ENCODE measurements at places on chromosomes 5 and 9.

DNA sequence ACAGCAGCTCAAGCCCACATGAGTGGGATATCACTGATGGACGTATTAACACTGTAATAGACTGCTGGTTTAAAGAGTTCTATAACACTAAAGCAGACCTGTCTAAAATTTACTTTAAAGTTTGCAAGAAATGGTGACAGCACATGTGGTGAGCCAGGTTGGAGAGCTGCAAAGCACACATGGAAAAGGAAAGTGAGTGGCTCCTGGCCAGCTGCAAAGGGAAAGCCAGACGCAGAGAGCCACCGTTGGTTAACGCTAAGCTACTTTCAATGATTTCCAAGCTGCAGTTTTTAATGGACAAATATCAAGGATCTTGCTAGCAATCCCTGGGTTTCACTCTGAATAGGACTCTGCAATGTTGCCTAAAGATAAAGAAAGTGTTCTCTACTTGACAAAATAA lies 89.9 kb downstream of the CTNND2 start:
- DNase-seq, result no peak

GRCh38 chr9:136297016-136297691 lies 6.7 kb downstream of the CCDC187 start:
- peak; percentile 77 for DNase-seq

DNA sequence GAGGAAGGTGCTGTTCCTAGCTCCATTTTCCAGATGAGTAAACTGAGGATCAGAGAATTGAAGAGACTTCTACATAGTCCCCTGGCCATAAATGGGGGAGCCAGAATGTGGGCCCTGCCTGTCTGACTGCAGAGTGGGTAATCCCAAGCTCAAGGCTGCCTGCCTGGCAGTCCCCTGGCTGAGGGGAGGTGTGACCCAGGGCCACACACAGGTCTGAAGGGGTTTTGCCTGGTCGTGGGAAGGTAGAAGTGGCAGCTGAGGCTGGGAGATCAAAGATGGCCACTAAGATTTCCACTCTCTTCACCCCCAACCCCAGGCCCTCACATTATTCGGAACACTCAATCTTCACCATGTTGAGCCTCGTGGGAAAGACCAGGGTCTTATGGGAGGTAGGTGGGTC lies 176.3 kb downstream of the MACROH2A1 start:
- DNase-seq, result no peak

GRCh38 chr9:85276741-85277140 lies 465.0 kb downstream of the AGTPBP1 start:
- DNase-seq, result no peak

GRCh38 chr9:69237702-69238295 lies 63.7 kb downstream of the TJP2 start:
- DNase-seq, result no peak

GRCh38 chr5:170937072-170937471 lies 75.3 kb downstream of the RANBP17 start:
- no peak for DNase-seq

- DNase-seq, result no peak
These were observed 172.1 kb downstream of the PPP2R2B start for GRCh38 chr5:146706321-146706972.

DNA sequence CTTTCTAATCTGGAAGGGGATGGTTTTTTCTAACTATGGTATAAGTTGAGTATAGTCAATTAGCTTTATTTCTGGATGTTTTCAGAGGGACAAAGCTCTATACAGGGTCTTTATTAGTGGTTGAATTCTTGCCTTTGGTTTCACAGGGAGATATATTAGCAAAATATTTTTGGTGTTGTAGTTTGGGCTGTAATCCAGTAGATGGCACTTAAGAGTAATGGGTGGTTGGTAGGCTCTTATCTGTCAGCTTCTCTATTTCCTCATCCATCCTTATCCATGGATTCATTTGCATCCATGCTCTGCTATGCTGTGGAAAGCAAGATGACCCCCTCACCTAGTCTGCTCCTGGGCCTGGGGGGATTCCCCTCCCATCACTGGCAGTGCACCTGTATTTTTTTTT lies 363.6 kb upstream of the CYLC2 start:
- DNase-seq, result no peak

DNA sequence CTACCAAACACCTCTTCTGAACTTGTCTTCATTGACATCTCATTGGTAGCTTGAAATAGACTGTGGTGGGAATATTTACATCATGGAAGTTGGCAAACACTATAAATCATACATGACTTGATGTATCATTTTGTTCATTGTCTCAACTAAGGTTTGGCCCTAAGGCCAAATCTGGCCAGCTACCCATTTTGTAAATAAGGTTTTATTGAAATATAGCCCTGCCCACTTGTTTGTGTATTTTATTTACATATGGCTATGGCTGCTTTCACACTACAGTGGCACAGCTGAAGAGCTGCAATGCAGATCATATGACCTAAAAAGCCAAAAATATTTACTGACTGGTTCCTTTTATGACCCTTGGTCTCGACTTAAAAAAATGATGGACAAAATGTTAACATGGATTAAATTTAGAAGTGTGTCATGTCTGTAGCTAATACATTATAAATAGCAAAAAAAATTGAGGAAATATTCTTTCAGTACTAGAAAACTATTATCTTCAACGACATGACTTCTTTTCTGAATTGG lies 22.1 kb downstream of the FAM240B start:
- DNase-seq, result no peak

- DNase-seq, result no peak
These were observed 33.8 kb downstream of the SLC9A3 start for GRCh38 chr5:490116-491106.

GRCh38 chr5:36696059-36696673 lies 89.8 kb downstream of the SLC1A3 start:
- DNase-seq, result no peak

- DNase-seq, result peak; percentile 16
These were observed 123.7 kb downstream of the RANBP17 start for GRCh38 chr5:170985486-170985885.

GRCh38 chr9:97473717-97474116 lies 27.7 kb upstream of the TMOD1 start:
- no peak for DNase-seq

DNA sequence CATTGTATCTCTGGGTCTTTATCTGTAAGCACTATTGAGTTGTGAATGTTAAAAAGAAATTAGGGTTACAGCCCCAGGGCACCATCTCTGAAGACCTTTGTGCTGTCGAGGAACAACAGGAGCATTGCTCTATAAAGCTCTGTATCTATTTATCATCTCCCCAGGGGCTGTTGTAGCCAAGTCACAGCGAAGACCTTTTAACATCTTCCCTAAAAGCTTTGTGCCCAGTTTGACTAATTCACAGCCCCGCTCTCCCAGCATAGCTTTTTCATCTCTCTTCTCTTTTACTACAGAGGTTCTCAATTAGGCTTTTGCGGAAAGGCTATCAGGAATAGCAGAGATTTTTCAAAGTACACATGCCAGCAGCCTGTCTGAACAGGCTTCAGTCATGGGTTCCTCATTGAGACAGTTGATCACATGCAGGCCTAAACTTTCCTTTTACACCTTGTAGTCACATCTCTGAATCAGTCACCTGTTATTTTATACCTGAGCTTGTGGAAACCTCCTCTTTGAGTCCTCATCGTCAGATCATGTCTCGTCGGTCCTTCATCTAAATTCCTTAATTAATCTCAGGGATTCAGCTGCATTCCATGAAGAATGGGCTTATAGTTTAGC lies 140.5 kb downstream of the NPR3 start:
- peak; percentile 63 for DNase-seq

GRCh38 chr5:106417163-106417562 lies 1253.6 kb downstream of the EFNA5 start:
- no peak for DNase-seq

- peak; percentile 44 for DNase-seq
These were observed 21.7 kb downstream of the F2RL2 start for GRCh38 chr5:76601470-76601869.

GRCh38 chr9:36485647-36486328 lies 85.7 kb upstream of the RNF38 start:
- DNase-seq, result no peak

DNA sequence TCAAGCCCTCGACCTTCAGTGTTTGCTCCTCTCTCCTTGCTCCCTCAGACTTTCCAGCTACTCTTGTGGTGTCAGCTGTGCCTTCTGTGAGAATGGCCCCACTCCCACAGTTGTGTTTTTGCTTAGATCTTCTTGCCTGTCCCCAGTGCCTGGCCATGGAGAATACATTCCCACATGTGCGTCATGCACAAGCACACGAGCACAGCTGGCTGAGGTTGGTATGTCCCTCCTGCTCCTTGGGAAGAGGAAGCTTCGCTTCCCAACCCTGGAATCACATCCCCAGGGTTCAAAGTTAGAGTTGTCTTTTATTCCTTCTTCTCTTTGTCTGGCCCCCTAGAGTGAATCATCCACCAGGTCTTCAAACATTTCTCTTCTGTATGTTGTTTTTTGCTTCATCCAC lies 518.6 kb downstream of the CCDC171 start:
- DNase-seq, result no peak

GRCh38 chr5:130992095-130992494 lies 173.0 kb downstream of the HINT1 start:
- DNase-seq, result peak; percentile 78

GRCh38 chr9:129712634-129713401 lies 40.0 kb downstream of the PTGES start:
- no peak for DNase-seq

- peak; percentile 92 for DNase-seq
These were observed 6.6 kb upstream of the XPA start for GRCh38 chr9:97703437-97704344.

- DNase-seq, result no peak
These were observed 11.9 kb upstream of the NXNL2 start for GRCh38 chr9:88523056-88523455.

GRCh38 chr9:134046894-134047681 lies 20.7 kb downstream of the BRD3 start:
- no peak for DNase-seq

- no peak for DNase-seq
These were observed 12.6 kb downstream of the HSD17B3 start for GRCh38 chr9:96289392-96289791.

- no peak for DNase-seq
These were observed 407.7 kb downstream of the SPOCK1 start for GRCh38 chr5:137091472-137091871.

- no peak for DNase-seq
These were observed 694.5 kb upstream of the CDH6 start for GRCh38 chr5:30498972-30499371.

- no peak for DNase-seq
These were observed 402 bp downstream of the BRD8 start for GRCh38 chr5:138177941-138178515.

- no peak for DNase-seq
These were observed 494.9 kb downstream of the PSAT1 start for GRCh38 chr9:78791779-78792178.

GRCh38 chr9:124599121-124599795 lies 92.1 kb upstream of the NR5A1 start:
- DNase-seq, result no peak

- DNase-seq, result no peak
These were observed 100.4 kb downstream of the RALGPS1 start for GRCh38 chr9:127014910-127015540.

GRCh38 chr9:116695438-116695837 lies 8.3 kb downstream of the TRIM32 start:
- no peak for DNase-seq

DNA sequence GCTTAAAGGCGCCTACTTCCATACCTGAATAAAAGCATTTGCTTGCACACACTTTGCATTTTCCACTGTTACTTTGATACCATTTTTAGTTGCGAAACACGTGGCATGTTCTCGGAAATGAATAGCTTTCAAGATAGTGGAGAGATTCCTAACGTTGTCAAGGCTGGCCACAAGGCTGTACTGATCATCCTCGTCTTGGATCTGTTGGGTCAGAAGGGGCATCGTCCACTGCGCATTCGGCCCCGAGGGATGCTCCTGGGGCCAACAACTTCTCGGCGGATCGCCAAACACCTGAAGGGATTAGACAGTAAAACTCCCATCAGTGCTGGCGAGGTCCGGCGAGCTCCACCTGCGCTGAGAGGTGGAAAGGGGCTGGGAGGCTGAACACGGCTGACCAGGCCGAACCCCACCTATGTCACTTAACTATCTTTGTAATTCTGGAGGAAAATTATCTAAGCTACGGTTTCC lies 599 bp downstream of the RAD1 start:
- peak; percentile 20 for DNase-seq

- DNase-seq, result no peak
These were observed 208.0 kb downstream of the KCTD16 start for GRCh38 chr5:144378681-144379080.

DNA sequence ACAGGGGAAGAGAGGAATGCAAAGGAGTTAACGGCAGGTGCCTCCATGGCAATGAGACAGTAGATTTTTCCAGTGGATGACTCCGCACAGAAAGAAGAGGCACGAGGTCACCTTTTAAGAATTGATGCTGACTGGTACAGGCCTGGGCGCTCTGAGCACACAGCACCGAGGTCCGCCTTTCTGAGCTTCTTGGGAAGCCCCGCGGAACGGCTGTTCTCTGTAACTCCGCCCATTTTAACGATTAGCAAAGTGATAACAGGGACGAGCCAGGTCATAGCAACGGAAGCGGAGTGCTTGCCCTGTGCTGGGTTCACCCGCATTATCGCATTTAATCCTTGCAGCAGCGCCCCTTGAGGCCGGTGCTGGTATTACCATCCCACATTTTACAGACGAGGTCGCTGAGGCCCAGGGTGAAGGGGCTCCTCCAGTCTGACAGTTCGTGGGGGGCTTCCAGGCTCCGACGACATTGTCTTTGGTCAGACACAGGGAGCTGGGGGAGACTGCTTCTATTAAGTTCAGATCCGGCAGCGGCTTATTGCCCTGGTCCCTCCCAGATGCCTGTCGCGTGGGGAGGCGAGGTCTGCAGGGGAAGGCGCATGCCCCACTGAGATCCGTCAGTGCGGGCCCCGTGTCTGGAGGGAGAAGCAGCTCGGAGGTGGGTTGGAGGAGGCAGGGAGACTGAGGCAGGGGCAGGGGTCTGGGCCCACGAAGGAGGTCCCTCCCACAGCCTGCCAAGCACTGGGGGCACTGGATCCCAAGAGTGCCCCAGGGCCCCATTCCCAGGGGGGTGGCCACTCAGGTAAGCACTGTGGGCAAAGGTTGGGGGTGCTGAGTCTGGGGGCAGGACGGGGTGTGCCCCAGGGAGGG lies 22.3 kb upstream of the HMCN2 start:
- no peak for DNase-seq

DNA sequence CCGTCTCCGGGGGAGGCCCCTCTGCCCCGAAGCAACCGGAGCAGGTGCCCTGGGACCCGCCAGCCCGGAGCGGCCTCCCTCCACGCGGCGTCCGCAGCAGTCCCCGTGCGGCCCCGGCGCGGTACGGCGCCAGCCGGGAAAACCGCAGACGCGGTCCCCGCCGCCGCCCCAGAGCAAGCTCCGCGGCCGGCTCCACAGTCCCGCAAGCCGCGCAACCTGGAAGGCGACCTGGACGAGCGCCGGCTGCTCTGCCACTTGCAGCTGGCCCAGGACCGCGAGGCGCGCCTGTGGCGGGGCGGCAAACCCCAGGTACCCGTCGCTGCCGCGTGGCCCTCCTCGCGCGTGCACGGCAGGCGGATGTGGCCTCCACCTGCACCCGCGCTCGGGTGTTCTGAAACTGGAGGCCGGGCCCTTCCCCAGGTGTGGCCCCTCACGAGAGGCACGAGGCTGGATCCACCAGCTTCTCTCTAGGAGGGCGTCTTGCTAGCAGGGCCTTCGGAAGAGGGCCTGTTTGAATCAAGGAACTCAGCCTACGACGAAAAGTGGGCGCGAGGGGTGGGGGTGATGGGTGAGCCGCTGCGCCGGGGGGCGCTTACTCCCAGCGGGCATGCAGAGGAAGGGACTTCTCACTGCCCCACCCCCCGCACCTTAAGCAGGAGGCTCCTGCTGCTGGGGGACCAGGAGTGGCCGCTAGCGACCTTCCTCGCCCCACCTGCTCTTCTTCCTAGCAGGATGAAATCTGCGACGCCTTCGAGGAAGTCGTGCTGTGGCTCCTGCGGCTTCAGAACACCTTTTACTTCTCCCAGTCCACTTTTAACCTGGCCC lies 602 bp downstream of the CCNI2 start:
- no peak for DNase-seq
